OCI-LY7 (cell line): ENCODE measurements at places on chromosomes 16 and 17.

DNA sequence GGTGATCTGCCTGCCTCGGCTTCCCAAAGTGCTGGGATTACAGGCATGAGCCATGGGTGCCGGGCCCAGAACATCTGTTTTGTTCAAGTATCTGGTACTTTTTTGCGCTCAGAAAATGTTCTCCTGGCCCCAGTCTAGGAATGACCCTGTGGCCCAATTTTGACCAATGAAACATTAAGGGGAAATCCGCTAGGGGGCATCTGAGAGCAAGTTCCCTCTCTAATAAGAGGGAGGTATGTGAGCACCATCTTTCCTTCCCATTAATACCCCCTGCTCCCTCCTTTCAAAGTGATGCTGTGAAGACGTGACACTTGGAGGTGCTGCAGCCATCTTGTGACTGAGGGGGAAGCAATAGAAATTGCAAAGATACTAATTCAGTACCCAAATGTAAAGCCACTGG is 16.5 kb upstream of the CLEC3A start:
- peak; percentile 12 for DNase-seq

GRCh38 chr17:42969001-42969581 is 4.8 kb upstream of the AARSD1 start:
- DNase-seq = peak; percentile 25

- no peak for DNase-seq
Observed at GRCh38 chr17:8729860-8730259, 14.8 kb downstream of the CCDC42 start.

- DNase-seq = peak; percentile 21
Observed at GRCh38 chr16:4319454-4320421, 3.9 kb downstream of the GLIS2 start.

- peak; percentile 82 for DNase-seq
Observed at GRCh38 chr16:28326881-28327610, 34.7 kb downstream of the SBK1 start.

DNA sequence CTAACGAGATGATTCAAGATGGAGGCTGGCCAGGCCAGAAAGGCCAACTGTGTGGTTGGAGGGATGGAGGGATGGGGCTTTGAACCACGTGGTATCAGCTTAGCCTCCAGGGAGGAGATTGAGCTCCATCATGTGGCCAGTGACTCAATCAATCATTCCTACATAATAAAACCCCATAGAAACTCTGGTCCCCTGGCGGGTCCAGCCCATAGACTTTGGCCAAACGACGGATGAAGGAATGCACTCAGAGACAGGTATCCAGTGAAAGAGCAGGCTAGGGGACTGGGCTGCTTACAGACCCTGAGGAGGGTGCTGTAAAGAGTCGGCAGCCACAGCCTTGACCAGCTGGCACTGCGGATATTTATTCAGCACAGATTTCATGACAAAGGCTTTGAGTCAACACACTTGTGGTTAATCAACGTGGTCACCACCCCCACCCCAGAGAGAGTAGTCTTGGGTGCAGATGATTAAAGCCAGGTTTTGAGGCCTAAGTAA is 308.7 kb upstream of the TNRC6C start:
- DNase-seq = peak; percentile 56

GRCh38 chr16:50209546-50210265 is 56.6 kb downstream of the TENT4B start:
- DNase-seq = peak; percentile 19

GRCh38 chr17:15507896-15508295 is 40.5 kb upstream of the CDRT4 start:
- DNase-seq = no peak

GRCh38 chr17:45218895-45219661 is 2.6 kb upstream of the FMNL1 start:
- DNase-seq = peak; percentile 80

- DNase-seq = no peak
Observed at GRCh38 chr16:20285993-20286499, 41.3 kb downstream of the GP2 start.

DNA sequence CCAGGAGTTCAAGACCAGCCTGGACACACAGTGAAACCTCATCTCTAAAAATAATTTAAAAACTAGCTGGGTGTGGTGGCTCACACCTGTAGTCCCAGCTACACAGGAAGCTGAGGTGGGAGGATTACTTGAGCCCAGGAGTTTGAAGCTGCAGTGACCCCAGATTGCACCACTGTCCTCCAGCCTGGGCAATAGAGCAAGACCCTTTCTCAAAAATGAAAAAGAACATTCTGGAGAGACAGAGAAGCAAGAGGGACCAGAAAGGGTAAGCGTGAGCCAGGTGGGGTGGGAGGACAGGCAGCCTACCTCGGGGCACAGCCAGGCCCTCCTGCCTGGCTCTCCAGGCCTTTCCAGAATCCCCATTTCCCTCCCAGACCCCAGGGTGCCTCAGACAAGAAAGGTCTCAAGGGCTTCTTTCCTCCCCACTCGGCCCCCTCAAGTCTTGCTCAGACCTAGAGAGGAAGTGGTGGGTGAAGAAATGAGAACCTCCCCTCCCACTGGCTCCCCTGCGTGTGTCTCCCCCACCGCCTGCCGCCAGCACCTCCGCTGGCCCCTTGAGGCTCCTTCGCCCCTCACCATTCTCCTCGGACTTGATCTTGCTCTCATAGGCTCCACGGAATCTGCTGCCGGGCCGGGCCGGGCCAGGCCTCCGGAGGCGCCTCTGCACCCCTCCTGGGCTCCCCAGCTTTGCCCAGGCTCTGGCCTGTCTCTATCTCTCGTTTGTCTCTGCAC is 503 bp downstream of the C16orf54 start:
- no peak for DNase-seq

GRCh38 chr16:70444249-70445063 is 5.6 kb upstream of the ST3GAL2 start:
- no peak for DNase-seq

DNA sequence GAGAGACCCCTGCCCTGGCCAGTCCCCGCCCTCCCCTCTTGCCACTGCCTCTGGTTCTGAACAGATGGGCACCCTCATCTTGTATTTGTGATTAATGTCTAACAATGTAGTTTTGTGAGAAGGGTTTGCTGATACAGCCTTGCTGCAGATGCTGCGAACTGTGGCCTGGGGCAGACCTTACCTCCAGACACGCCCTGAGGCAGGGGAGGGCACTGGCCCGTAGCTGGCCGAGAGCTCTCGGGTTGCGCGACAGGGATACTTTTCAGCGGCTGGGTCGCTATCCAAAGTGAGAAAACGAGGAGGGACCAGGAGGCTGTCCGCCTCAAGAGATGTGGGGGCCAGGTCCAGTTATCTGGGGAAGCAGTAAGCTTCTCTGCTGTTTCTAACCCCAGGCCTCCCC is 21.9 kb downstream of the STH start:
- no peak for DNase-seq

- DNase-seq = no peak
Observed at GRCh38 chr17:41697122-41697962, 8.7 kb downstream of the EIF1 start.

- DNase-seq = peak; percentile 73
Observed at GRCh38 chr16:88703486-88704309, 2.5 kb downstream of the RNF166 start.

- DNase-seq = no peak
Observed at GRCh38 chr17:62073993-62074392, 8.9 kb upstream of the MED13 start.

DNA sequence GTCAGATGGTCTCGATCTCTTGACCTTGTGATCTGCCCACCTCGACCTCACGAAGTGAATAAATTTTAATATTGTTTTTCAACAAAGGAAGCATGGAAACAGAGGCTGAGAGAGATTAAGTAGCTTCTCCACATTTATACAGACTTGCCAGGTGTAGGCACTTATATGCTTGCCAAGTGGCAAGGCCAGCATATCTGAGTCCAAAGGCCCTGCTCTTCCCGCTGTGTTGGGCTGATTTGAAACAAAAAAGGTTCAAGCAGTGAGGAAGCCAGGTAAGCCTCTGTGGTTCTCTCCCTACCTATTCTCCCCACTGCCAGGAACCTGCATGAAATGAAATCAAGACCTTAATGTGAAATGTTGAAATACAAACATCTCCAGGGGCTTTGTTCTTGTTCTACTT is 7.5 kb upstream of the SLC6A4 start:
- no peak for DNase-seq

GRCh38 chr16:54719624-54720023 is 211.0 kb upstream of the IRX5 start:
- DNase-seq = no peak

- no peak for DNase-seq
Observed at GRCh38 chr17:81370294-81370693, 25.0 kb upstream of the BAHCC1 start.

GRCh38 chr16:71792176-71792575 is 16.5 kb downstream of the AP1G1 start:
- no peak for DNase-seq

DNA sequence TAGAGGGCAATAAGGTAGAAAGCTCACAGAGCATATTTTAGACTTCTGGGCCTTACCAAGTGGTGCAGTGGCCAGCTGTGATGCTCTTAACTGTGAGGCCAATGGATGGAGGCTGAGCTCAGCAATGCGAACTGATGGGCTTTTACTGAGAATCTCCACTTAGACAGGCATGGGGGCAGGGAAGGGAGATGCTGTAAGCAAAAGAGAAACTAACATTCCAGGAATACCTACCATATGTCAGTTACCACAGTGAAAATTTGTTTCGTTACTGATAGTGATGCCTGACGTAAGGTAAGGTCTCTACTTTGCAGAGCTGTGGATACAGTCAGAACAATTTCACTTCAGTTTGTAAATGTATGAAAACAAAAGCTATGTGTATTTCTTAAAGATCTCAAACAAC is 250.6 kb upstream of the ZFHX3 start:
- no peak for DNase-seq

GRCh38 chr16:78672779-78673556 is 573.5 kb downstream of the WWOX start:
- DNase-seq = no peak

GRCh38 chr16:12296991-12297390 is 320.5 kb downstream of the SNX29 start:
- peak; percentile 75 for DNase-seq

GRCh38 chr17:11704041-11704440 is 105.8 kb downstream of the DNAH9 start:
- no peak for DNase-seq

DNA sequence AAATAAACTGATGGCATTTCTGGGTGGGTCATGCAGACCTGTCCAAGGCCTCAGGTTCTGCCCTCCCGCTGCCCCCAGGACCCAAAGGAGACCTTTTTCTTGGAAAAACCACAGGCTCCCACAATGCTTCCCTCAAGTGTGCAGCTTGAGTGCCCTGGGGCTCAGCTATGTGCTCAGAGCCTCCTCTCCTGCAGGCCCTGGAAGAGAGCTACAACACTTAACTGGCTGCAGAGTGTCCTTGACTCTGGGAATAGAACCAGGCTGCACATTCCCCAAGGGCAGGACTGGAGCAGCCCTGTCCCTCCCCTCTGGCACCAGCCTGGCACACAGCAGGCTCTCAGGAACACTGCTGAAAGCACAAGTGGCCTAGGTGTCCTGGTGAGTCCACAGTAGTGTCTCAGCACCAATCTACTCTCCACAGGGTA is 4.8 kb upstream of the SREBF1 start:
- no peak for DNase-seq

DNA sequence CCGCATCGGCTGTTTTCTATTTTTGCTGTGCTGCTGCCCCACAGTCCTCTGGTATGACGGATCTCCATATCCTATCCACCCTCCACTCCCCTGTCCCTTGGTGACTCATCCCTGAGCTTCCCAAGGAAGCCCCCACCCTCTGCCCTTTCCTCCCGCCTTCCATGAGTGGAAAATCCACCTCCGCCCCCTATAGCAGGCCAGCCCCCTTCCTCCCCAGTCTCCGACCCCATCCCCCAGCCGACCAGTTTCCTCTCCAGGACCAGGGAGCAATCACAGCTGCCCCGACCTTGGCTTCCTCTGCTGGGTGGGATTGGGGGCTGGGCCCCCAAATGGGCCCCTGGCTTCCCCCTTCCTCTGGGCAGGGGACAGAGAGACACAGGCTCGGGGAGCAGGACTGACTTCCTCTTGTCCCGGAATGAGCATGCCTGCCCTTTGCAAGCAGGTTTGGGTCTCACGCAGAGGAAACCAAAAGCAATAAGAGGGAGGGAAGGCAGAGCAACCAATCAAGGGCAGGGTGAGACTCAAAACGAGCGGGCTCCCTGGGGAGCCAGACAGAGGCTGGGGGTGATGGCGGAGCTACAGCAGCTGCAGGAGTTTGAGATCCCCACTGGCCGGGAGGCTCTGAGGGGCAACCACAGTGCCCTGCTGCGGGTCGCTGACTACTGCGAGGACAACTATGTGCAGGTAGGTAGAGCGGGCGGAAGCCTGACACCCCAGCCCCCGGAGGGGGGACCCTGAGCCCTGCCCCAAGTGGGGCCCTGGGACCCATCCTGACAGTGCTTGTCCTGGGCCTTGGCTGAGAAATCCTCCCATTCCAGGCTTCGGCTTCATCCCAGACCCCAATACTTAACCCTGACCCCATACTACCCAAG is at the start of the genes ABI3 and GNGT2:
Gene ABI3 (plus strand): TSS at position 550 of the 872 bp plus-strand sequence. CDS start 18 bp downstream, at position 568.
Gene GNGT2 (minus strand): TSS at position 417 of the 872 bp plus-strand sequence. CDS start 3,152 bp downstream, outside the sequence.
- peak; percentile 94 for DNase-seq

DNA sequence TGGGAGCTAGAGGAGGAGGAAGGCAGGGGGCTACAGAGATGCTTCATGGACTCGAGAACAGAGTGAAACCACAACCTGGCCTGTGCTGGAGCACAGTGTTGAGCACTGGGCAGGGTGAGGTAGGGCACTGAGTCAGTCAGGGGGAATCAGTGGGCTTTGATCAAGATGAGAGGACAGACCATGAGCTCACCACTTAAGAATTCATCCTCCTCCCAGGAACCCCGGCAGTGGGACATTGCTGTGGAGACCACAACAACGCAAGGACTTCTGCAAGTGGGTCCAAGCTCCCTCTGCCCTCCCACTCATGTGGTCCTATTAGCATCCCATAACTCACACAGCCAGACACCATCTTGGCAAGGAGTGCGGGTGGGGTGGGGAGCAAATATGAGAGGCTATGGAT is 1.7 kb upstream of the CES5A start:
- no peak for DNase-seq

- peak; percentile 79 for DNase-seq
Observed at GRCh38 chr17:50865060-50865867, 890 bp downstream of the TOB1 start.

- no peak for DNase-seq
Observed at GRCh38 chr17:73363442-73364154, 51.8 kb upstream of the CDC42EP4 start.

DNA sequence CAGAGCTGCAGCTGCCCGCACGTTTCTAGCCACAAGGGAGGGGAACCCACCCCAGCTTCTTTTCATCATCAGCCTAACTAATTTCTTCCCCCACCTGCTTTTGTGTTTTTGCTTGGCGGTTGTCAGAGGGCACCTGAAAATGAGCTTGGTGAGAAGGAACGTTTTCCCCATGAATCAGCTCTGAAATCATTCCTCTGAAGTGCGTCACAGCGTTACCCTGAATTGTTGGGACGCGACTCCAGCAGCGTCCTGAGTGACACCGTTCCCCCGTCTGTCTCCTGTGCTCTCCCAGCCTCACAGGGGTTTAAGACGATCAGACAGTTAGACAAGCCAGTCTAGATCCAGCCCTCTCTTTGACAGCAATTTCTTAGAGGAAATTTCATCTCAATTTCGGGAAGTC is 722.9 kb upstream of the EEF2KMT start:
- no peak for DNase-seq

GRCh38 chr17:57674894-57675293 is 70.2 kb downstream of the CCDC182 start:
- DNase-seq = no peak

GRCh38 chr16:74999609-75000480 is 1.0 kb downstream of the ZNRF1 start:
- peak; percentile 53 for DNase-seq

GRCh38 chr16:2478279-2478678 is 3.4 kb downstream of the TBC1D24 start:
- DNase-seq = no peak

- peak; percentile 22 for DNase-seq
Observed at GRCh38 chr17:77548967-77549366, 408.2 kb downstream of the SEC14L1 start.

- DNase-seq = no peak
Observed at GRCh38 chr16:15960124-15960971, 10.9 kb downstream of the ABCC1 start.
